ENCODE measurements at places on chromosomes 1 and 21. TPM values are rescaled to one million over a fixed set of nuclear protein-coding genes. Genes with fewer than 3 reads are reported as not detected.
A peak's percentile ranks its signal among the peaks of the same experiment; 100 is the strongest.

- no peak for DNase-seq
These were observed 554.1 kb upstream of the OLFM3 start for GRCh38 chr1:102550729-102551384.

DNA sequence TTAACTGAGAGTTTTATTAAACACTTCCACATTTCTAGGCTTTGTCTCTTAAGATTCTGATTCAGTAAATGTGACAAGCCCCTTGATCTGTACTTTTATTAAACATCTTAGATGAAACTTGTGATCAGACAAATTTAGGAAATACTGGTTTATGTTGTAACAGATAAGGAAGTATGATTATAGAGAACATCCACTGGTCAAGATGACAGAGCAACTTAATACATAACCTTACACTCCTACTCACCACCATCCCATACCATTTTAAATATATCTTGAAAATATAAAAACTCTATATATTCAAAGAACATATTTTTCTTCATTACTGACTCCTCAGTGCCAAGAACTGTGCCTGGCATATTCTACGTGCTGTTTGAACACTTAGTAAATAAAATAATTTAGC lies 217.5 kb downstream of the LRRC40 start:
- DNase-seq, result no peak

Gene CDC20
- 13.8 TPM for polyA plus RNA-seq

Gene CAMK2N1
- not detected for polyA plus RNA-seq

DNA sequence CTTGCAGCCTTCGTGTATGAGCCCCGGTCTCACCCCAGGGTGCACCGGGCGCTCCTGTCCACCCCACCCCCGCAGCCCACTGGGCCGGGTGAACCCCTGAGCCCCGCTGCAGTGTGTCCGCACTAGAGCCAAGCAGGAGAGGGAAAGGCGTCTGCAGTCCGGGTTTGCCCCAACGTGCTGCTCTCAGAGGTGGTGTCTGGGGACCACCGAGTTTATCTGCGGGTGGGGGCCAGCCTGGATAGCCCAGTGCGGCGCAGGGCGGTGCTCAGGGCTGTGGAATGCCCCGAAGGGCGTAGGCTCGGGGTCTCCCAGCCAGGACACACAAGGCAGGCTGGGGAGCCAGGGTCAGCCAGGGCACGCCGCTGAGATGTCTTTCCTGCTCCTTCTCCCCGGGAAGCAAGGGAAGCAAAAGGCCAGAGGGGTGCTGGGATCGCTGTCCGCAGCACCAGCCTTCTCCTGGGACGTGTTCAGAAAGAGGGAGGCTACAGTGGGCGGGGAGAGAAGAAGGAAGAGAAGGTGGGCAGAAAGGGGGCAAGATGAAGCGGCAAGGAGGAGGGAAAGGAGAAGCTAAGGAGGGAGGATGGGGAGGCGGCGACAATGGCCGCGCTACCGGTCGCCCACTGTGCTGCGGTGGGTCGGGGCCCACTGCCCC lies 56.6 kb downstream of the MAB21L3 start:
- no peak for DNase-seq

GRCh38 chr1:228903434-228904071 lies 168.3 kb downstream of the RHOU start:
- DNase-seq, result peak; percentile 74

All from muscle of arm (tissue), 14 donors.